GM23248 (cell line): ENCODE measurements at places on chromosomes 6 and 20.

DNA sequence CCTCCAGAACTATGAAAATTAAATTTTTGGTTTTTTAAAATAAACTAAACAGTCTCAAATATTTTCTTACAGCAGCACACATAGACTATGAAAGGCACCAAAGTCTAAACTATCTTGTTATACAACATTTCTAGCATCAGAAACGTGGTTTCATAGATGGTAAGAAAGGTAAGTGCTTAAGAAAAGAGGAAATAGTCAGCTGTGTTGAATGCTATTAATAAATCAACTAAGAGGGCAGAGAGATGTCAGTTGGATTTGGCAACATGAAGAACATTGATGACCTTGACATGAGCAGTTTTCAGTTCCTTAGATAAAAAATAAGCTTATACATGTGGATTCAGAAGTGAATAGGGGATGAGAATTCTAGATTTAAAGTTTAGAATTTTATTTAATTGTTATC lies 113.6 kb downstream of the RFX6 start:
- no peak for DNase-seq

GRCh38 chr6:52995913-52996645 lies 995 bp upstream of the GSTA4 start:
- peak; percentile 75 for DNase-seq

DNA sequence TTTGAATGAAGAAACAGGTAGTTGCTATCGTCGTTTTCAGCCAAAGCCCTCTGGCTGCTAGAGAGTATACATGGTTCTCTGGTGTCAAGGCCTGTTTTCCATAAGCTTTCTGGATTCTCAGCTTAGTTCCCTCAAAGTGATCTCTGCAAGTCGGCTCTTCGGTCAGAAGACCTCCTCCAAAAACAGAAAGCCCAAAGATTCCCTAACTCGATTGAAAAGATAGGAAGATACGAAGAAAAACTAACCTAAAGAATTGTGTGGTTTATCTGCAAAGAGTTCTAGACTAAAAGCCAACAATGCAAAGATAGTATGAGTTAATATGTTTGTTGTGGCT lies 545 bp upstream of the ASCC3 start:
- peak; percentile 40 for DNase-seq

DNA sequence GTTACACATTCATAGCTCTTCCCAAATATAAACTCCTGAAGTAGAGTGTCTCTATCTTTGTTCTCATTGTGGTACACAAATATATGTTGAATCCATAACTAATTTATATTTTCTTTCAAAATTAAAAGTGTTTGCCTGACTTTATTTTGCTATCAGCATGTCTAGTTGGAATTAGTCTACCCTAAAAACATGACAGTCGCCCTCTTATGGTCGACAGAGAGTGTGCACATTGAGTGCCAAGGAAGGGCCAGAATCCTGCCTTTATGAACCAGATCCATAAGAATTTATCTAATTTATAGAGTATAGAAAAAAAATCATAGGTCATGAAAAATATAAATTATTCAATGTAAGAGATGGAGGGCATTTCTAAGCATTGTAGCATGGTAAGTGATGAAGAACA lies 12.3 kb upstream of the DEFB112 start:
- DNase-seq = peak; percentile 2

GRCh38 chr6:121764493-121764892 lies 329.0 kb downstream of the GJA1 start:
- no peak for DNase-seq

DNA sequence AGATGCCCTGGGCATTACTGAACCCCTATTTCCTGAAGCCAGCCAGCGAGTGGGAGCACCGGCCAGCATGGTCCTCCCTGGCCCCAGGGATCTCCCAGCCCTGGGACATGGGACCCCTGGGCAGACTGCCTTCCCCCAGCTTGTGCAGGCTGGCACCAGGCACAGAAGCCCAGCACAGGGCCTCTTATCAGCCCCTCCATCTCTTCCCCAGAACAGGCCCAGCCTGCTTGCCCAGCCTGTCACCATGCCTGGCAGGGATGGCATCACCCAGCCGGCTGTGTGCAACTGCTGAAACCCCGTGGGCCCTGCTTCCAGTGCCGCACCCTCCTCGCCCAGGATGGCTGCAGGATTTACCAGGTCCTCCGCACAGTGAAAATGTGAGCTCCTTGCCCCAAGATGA lies 6.1 kb upstream of the OSBPL2 start:
- no peak for DNase-seq

DNA sequence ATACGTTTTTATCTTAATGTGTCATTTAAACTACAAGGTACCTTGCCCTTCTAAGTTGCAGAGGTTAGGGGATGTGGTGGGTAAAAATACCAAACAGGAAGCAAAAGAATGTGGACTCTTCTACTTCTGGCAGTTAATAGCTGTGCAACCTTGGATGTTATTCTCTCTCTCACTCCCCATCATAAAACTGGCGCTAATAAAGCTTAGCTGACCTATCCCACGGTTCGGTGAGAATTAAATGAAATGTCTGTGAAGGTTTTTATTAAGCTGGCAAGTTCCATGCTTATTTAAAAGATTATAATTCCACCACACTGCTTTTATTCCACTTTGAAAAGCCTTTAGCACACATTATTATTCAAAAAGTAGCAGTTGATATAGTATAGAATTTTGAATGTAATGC lies 127.8 kb upstream of the SLC22A23 start:
- DNase-seq = no peak
